Mesothelial cell of epicardium (in vitro differentiated cells): ENCODE measurements at places on chromosomes 6 and 20. TPM values are rescaled to one million over a fixed set of nuclear protein-coding genes. Genes with fewer than 3 reads are reported as not detected.
A peak's percentile ranks its signal among the peaks of the same experiment; 100 is the strongest.

DNA sequence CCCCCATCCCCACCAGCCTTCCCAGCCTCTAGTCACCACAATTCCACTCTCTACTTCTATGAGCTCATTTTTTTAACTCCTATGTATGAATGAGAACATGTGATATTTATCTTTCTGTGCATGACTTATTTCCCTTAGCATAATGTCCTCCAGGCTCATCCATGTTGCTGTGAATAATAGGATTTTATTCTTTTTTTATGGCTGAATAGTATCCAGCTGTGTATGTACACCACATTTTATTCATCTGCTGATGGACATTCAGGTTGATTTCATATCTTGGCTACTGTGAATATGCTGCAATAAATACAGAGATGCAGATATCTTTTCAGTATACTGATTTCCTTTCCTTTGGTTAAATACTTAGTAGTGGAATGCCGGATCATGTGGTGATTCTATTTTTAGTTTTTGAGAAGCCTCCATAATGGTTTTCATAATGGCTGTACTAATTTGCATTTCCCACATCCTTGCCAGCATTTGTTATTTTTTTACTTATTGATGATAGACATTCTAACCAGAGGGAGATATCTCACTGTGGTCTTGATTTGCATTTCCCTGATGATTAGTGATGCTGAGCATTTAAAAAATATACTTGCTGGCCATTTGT is 194.9 kb downstream of the PACRG start:
- H3K27ac ChIP-seq = no peak overlapping the region
- no peak overlapping the region for H3K4me3 ChIP-seq

DNA sequence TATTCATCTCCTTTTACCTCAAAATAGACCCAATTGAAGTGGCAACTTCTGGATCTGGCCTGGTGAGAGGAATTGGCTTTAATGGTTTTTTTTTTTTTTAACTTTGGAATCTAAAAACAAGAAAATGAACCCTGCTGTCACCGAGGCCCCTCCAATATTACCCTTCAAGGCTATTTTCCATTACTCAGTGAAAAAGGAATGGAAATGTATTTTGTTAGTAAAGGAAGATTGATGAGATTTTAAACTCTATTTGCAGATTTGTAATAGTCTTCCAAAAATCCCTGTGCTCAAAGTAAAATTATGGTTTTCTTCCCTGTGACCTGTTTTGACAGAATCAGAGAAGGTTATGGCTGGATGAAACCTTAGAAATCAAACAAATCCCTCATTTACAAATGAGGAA is 102.9 kb downstream of the TMEM170B start:
- no peak overlapping the region for H3K27ac ChIP-seq
- DNase-seq = no peak
- H3K4me3 ChIP-seq = no peak overlapping the region
- H3K36me3 ChIP-seq = no peaks in the 10 kb centered on the region
- H3K27me3 ChIP-seq = no peaks in the 10 kb centered on the region
- peaks cover 3% of the 10 kb centered on the region for H3K4me1 ChIP-seq

DNA sequence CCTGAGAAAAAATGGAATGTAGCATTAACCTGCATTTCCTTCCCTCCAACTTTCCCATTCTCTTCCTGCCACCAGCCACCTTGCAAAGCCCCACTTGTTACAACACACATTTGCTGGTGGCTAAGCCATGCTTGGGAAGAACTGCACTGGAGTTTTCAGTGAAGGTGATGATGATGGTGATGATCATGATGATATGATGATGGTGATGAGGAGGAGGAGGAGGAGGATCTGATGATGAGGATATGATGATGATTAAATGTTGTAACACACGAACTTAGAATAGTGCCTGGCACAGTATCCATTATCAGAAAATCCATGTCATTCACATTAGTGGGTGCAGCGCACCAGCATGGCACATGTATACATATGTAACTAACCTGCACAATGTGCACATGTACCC is 297.2 kb downstream of the TSHZ2 start:
- peaks cover 2% of the 10 kb centered on the region for H3K36me3 ChIP-seq
- no peak overlapping the region for H3K4me3 ChIP-seq
- H3K27me3 ChIP-seq = no peaks in the 10 kb centered on the region
- H3K4me1 ChIP-seq = peaks cover 8% of the 10 kb centered on the region

The PBOV1 gene
- not detected in 3 replicates for total RNA-seq

DNA sequence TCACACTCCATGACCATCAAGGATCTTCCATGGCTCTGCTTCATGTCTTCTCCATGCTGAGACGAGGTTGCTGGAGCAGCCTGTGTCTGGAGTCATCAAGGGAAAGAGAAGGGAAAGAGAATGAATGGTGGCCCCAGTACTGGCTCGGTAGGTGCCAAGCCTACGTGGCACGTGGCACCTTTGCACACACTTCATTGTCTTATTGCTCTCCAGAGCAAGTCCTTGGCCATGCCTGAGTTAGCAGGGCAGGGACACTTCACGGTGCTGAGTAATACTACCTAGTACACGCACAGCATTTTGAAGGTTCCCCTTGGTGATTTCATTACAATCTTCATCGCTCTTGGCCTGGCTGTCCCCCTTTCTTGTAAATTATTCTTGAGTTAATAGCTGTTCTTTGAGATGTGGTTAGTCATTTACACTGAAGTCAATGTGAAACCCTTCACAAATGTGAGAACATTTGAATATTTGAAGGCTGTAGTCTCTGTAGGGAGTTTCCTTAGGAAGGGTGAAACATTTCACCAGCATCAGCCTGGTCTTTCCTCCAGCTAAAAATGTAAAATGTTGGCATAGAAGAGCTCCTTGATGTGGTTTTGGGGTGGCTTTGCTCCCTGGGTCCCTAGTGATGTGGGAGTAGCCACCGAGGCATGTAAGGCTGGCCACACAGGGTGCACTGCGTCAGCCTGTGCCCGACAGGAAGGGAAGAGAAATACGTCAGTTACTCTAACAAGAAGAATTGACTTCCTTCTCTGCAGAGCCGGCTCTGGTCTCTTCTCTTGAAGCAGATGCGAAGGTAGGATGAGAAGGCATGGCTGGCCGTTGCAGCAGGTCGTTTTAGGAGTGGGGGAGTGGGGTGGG is at the start of gene SYTL3:
TSS of gene SYTL3 (plus strand) at position 766 of the 855 bp plus-strand sequence. CDS start 13,215 bp downstream, outside the sequence.
- peaks cover 48% of the 10 kb centered on the region for H3K4me1 ChIP-seq
- no peak within 1 kb of the TSS for H3K4me3 ChIP-seq
- no peaks in the 10 kb centered on the region for H3K27me3 ChIP-seq
- no peaks in the 10 kb centered on the region for H3K36me3 ChIP-seq

GRCh38 chr6:136520517-136520916 is 29.7 kb downstream of the MAP7 start:
- H3K27me3 ChIP-seq = no peaks in the 10 kb centered on the region
- no peak for DNase-seq
- H3K4me3 ChIP-seq = no peak overlapping the region
- no peak overlapping the region for H3K27ac ChIP-seq
- peaks cover 11% of the 10 kb centered on the region for H3K4me1 ChIP-seq
- H3K36me3 ChIP-seq = no peaks in the 10 kb centered on the region

- H3K4me3 ChIP-seq = no peak overlapping the region
- no peak for DNase-seq
- peaks cover 2% of the 10 kb centered on the region for H3K27me3 ChIP-seq
Observed at GRCh38 chr20:19449051-19449450, 236.6 kb downstream of the SLC24A3 start.

GRCh38 chr20:12072954-12073264 is 155.2 kb downstream of the BTBD3 start:
- H3K27me3 ChIP-seq = no peaks in the 10 kb centered on the region
- no peak overlapping the region for H3K4me3 ChIP-seq

DNA sequence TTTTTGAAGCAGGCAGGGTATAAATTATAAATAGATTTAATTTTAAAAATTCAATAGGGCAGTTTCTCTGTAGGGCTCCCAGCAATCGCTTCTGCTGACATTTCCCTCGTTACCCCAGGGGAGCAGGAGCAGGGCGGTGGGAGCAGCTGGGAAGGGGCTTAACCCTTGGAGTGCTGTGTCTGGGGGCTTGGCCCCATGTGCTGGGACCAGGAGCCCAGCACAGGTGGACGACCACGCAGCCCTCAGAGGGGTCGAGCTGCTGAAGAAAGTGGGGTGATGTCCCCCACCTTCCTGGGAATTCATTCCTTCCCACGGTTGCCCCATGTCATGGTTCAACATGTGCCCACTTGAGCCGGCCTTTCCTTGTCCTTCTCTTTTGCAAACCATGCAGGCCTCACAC is 67.5 kb upstream of the STX16 start:
- peaks cover 20% of the 10 kb centered on the region for H3K27me3 ChIP-seq
- H3K36me3 ChIP-seq = no peaks in the 10 kb centered on the region
- peaks cover 5% of the 10 kb centered on the region for H3K4me1 ChIP-seq
- H3K27ac ChIP-seq = no peak overlapping the region

DNA sequence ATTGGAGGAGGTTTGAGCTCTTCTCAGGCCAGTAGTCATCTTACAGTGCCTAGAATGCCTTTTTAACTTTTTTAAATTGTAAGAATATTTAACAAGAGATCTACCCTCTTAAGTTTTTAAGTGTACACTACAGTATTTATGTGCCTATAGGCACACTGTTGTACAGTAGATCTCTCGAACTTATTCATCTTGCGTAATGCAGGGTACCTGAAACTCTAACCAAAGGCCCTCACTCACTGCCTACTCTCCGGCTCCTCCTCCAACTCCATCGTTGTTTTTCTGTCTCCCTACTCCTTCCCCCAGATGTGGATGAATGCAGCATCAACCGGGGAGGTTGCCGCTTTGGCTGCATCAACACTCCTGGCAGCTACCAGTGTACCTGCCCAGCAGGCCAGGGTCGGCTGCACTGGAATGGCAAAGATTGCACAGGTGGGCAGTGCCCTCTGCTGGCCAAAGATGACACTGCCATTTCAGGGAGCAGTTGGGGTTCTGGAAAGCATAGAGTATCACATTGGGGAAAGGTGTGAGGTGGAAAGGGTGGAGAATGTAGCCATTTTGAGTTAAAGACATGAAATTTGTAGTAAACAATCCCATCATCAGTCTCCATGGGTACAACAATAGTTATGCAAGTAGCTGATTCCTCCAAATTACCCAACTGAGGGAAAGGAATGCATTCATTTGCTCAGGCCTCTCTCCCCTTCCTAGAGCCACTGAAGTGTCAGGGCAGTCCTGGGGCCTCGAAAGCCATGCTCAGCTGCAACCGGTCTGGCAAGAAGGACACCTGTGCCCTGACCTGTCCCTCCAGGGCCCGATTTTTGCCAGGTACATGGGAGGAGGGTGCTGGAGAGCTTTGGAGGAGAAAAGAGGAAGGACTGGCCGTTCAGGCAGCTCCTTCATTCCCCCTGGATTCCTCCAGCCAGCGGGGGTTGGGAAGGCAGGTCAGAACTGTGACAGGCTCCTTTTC is 18.4 kb upstream of the ZNF76 start:
- no peak overlapping the region for H3K4me3 ChIP-seq
- peak; percentile 65 for DNase-seq
- H3K4me1 ChIP-seq = peaks cover 35% of the 10 kb centered on the region
- H3K36me3 ChIP-seq = peaks cover 14% of the 10 kb centered on the region

The POU5F1 gene
- 0.24 to 0.47 TPM in 2 of 3 replicates, not detected in the other for total RNA-seq

DNA sequence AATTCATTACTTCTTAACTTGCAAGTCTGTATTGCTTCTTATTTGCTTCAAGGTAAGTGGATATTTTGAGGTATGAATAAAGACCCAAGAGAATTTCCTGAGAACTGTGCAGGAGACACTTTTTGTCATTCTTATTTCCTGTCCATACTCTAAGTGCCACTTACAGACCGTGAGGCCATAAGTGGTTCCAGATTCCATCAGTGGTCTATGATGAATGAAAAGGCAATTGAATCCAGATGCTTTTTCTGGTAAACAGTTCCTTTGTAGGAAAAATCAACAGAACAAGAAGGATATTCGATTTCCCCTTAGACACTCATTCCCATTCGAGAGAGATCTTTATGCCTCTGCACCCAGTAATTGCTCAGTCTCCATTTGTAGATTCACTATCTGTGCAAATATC is 58.3 kb upstream of the PDE10A start:
- no peak overlapping the region for H3K4me3 ChIP-seq
- no peaks in the 10 kb centered on the region for H3K36me3 ChIP-seq
- DNase-seq = no peak

DNA sequence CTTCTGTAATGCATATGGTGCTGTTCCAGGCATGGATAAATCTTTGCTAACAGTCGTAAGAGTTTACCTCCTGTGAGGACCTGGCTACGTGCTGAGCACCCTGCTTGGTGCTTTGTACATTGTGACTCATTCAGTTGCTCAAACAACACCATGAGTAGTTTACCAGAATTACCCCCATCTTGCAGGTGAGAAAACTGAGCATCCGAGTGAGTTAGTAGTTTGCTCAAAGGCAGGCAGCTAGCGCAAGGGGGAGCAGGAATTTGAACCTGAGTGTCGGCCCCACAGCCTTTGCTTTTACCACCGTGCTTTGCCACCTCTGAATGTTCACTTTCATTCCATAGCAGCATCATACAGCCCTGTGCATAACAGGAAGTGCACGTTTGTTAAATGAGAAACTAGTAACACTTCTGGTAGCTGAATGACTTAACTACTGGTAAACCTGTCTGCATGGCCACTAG is 121.9 kb downstream of the MTHFD1L start:
- no peaks in the 10 kb centered on the region for H3K27me3 ChIP-seq
- H3K27ac ChIP-seq = peak overlapping the region; percentile 89

- H3K4me3 ChIP-seq = no peak overlapping the region
- H3K36me3 ChIP-seq = no peaks in the 10 kb centered on the region
- H3K27me3 ChIP-seq = no peaks in the 10 kb centered on the region
- H3K4me1 ChIP-seq = no peaks in the 10 kb centered on the region
- no peak for DNase-seq
- no peak overlapping the region for H3K27ac ChIP-seq
Observed at GRCh38 chr6:145199961-145200360, 535.4 kb downstream of the EPM2A start.

DNA sequence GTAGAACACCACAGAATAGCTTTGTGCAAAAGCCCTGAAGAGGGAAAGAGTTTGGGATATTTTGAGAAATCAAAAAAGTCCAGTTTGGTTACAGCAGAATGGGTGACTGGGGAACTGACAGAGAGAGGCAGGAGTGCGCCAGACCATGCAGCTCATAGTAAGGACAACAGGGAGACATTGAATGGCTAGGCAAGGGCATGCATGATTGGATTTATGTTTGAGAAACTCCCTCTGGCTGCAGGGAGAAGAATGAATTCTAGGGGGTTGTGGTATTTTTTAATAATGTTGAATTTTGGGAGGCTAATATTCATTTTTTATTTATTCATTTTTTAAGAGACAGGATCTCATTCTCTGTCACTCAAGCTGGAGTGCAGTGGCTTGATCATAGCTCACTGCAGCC is 49.9 kb downstream of the TGM2 start:
- peaks cover 24% of the 10 kb centered on the region for H3K4me1 ChIP-seq
- no peak overlapping the region for H3K4me3 ChIP-seq
- DNase-seq = no peak
- no peaks in the 10 kb centered on the region for H3K27me3 ChIP-seq
- peaks cover 6% of the 10 kb centered on the region for H3K36me3 ChIP-seq

GRCh38 chr6:152151920-152152319 is 344.4 kb downstream of the ESR1 start:
- DNase-seq = no peak
- H3K36me3 ChIP-seq = peaks cover 34% of the 10 kb centered on the region
- no peak overlapping the region for H3K27ac ChIP-seq
- no peaks in the 10 kb centered on the region for H3K27me3 ChIP-seq

GRCh38 chr6:149289966-149290365 is 27.5 kb upstream of the TAB2 start:
- H3K36me3 ChIP-seq = no peaks in the 10 kb centered on the region
- no peak for DNase-seq
- H3K4me3 ChIP-seq = no peak overlapping the region
- no peak overlapping the region for H3K27ac ChIP-seq

The SUMO4 gene
- total RNA-seq = 3.4 to 4.2 TPM (median 3.9 TPM) in 3 replicates
